Fibroblast of skin of back (primary cell): ENCODE measurements at places on chromosomes 2 and 18.

GRCh38 chr2:124018890-124019289, 6.2 kb upstream of the CNTNAP5 start:
- no peak for DNase-seq

GRCh38 chr18:35348001-35348400, 3.8 kb upstream of the ZNF24 start:
- no peak for DNase-seq

DNA sequence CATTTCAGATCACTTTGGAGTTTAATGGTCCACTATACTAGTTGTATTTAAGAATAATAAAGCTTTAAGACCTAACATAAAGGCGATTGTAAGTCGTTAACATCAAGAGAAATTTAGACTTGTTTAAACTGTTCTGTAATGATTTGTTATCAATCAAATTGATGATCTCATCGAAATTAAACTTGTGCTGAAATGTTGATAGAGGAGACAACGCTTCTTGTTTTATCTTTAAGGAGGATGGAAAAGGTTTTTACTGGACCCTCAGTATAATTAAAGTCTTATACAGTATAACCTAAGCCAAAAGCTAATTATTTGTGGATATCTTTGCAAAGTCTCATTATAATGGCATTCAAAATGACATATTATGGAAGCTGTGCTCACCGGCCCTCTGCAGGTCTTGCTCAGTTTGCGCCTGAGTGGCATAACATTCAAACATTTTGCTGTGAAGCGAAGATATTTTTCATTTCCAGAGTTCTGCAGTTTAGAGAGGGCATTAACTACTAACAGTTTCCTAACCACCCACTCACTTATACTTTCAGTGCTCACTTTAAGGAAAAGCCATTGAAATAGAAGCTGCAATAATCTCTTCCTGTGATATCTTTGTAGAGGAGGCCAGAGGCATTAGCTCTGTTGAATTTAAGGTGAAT, 1.4 kb upstream of the SERTAD2 start:
- DNase-seq = peak; percentile 45

DNA sequence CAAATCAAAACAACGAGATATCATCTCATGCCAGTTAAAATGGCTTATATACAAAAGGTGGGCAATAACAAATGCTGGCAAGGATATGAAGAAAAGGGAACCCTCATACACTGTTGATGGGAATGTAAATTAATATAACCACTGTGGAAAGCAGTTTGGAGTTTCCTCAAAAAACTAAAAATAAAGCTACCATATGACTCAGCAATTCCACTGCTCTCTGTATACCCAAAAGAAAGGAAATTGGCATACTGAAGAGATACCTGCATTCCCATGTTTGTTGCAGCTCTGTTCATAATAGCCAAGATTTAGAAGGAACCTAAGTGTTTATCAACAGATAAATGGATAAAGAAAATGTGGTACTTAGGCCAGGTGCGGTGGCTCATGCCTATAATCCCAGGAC, 124.8 kb downstream of the MSTN start:
- DNase-seq = no peak

GRCh38 chr18:59957957-59958356, 58.2 kb downstream of the PMAIP1 start:
- DNase-seq = peak; percentile 76

GRCh38 chr18:22604986-22605421, 187.3 kb upstream of the CTAGE1 start:
- DNase-seq = no peak

DNA sequence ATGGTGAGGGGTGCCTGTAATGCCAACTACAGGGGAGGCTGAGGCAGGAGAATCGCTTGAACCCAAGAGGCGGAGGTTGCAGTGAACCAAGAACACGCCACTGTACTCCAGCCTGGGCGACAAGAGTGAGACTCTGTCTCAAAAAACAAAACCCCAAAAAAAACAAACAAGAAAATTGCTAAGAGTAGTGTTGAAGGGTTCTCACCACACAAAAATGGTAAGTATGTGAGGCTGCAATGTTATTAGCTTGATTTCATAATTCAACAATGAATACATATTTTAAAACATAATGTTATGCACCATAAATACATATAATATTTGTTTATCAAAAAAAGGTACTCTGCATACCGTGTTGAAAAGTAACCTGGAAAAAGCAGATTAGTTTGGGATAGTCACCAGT, 45.8 kb downstream of the PSMG2 start:
- peak; percentile 68 for DNase-seq

DNA sequence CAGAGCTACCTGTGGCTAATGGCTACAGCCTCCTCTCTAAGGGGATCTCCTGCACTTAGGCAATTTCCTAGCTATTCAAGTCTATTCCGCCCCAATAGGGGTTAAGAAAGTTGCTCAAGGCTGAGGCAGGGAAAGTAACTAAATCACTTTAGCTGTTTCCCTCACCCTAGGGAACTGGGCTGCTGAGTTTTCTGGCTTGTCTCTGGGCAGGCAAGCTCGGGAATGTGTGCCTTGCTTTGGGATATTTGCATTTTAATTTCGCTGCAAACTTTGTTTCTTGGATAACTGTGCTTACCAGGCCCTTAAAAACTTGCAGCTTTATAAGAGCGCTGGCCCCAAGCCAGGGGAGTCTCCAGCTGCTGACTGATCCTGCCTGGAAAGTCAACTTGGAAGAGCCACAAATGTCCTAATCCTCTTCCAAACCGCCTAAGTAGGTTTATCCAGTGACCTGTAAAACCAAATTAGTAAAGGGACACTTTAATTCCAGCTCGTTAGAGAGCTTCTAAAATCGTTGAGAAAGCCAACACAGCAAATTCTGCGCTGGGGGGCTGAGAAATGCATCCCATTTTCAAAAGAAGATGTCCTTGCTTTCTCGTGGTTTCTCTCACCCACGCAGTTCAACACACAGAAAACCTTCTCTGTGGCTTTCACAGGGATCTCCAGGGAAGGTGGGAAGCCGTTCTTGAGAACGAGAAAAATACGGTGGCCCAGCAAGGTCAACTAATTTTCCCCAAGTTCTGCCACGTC, 59.5 kb upstream of the SP3 start:
- peak; percentile 72 for DNase-seq

GRCh38 chr18:52615943-52616342, 275.9 kb downstream of the DCC start:
- DNase-seq = no peak

GRCh38 chr2:45469314-45470099, 141.6 kb downstream of the SRBD1 start:
- DNase-seq = no peak

DNA sequence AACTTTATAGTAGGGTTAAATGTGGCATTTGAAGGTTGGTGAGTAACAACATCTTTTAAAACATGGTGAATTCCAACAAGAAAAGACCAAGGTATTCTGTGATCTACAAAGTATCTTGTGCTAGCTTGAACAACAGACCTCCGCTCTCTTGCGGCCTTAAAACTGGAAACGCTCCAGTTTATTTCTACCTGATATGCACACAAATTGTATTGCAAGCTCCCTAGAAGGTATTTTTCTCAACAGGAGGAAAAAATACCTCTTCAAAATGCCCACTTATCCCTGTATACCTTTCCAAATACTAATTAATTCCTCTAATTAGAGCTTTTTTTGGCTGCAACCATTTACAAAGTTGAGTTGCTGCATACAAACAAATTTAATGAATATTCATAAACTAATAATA, 69.5 kb downstream of the KCNH7 start:
- no peak for DNase-seq

DNA sequence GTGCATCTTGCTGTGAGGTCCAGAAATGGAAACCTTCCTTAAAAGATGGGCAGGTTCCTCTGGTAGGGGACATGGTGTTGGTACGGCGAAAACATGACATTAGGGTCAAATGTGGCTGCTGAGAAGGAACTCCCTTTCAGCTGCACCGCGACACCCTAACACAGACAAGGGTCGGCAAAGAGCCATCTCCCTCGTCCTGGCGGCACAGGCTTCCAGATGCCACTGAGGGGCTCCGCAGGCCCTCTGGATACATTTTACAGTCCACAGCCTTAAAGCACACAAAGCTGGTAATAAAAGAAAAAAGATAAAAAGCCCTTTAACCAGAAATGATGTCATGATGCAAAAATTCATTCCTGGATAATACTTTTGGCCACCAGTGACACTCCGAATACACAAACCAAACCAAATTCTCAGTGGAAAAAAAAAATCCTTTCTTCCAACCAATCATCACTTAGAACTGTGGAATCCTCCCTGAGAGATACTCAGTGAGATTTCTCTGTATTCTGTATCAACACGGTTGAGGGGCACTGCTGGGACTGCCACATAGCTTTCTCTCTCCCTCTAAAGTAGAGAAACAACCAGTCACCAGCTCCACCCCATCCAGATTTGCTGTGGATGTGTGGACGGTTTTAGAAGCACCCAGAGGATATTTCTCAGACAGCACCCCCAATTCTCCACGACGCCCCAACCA, 174.8 kb downstream of the HDAC4 start:
- peak; percentile 95 for DNase-seq

DNA sequence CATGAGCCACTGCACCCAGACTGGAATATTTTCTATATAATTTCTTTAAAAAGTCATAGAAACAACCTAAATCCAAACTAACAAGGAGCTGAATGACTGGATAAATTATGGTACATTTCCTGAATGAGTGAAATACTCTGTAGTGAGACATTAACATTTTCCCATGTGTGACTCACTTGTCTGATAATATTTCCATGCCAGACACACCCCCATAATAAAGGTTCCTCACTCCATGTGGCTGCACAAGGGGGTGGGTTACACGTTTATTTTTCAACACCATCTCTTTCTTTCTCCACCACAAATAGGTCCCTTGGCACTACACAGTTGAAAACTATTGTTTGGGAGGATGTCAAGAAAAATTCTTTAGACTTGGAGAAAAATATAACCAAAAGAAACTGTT, 266.3 kb upstream of the LYPD1 start:
- peak; percentile 70 for DNase-seq

GRCh38 chr2:54432251-54433015, 23.7 kb upstream of the SPTBN1 start:
- no peak for DNase-seq

DNA sequence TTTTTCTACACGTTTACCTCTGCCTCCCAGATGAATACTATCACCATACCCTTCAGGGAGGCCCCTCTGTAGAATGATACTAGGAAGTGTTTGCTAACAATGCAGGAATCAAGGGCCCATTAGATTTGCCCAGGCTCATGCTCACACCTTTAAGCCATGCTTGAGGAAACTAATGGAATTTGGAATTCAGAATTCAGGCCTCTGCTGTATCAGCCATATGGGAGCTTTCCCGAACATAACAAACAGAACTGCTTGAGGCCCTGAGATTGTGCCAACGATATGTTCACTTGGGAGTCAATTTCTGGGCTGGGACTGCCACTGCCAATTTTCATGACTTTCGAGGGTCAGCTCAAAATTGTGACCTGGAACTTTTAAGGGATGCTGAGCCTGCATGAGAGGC, 282.5 kb downstream of the CLIP4 start:
- no peak for DNase-seq

- no peak for DNase-seq
These were observed 785.2 kb upstream of the POU3F3 start for GRCh38 chr2:104068665-104069064.

DNA sequence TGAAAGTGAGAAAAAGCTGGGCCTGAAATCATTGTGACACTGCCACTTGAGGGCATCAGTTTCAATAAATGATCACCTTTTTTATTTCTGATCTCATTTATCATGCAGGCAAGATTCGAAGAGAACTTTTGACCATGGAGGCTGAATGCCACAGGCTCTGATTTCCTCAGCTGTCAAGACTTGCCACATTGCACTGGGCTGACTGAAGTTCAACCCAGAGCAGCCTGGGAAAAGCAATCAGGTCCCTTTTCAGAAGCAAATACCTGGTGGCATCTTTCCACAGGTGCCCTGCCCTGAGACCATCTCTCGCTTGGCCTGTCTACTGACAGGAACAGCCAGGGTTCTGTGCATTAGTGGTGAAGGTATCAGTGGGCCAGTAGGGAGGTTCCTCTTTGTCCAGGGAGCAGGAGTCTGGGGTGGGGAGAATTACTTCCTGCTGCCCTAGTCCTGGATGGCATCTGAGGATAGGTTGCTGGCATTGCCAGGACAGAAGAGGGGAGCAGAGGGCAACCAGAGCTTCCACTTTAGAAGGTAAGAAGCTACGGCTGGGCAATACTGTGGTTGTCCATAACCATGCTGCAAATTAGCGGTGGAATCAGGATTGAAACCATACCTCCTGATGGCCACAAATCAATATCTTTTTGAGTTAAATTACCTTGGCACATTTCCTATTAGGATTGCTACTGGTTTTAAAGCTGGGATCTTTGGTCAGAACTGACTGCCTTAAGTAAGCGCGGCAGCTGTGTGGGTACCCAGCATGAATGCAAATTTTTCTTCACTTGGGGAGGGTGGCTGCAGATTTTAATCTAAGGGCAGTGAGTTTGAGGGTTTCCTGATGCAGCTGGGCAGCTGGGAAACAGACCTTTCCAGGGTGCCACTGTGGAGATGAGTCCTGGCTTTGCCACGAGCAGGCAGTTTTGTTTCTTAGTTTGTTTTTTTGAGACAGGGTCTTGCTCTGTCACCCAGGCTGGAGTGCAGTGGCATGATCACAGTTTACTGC, 394.5 kb downstream of the ALK start:
- DNase-seq = no peak

GRCh38 chr2:124995185-124995912, 970.3 kb downstream of the CNTNAP5 start:
- DNase-seq = no peak

DNA sequence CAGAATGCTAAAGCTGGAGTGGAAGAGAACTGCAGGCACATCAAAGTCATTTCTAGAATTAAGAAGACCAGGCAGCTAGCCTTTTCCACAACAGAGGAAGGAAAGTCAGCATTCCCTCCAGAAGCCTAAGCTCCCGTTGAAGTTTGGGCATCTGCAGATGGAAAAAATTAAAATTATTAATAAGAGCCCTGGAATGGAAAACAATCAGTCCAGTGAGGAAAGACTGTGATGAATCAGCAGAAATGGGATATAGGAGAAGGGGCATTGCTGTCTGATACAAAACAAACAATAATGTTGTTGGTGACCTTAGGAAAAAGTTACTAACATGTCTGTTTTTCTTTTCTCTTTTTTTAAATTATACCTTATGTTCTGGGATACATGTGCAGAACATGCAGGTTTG, 450.7 kb upstream of the SLC14A2 start:
- peak; percentile 65 for DNase-seq

DNA sequence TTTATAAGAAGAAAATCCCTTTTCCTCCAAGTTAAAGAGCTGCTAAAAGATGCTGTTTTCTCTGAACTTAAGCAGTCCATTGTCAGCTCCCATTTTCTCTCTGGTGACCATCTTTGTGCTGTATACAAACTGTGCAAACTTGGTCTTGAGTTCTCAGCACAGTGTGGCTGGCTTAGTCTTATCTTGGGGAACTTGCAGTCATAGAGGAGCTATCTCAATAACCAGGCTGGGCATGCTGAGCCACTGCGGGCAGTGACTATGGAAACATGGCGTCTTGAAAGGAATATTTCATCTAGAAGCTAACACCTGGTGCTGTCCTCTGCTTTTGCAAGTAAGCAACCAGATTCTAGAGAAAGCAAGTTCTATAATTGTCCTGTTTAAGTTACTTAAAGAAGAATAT, 1334.4 kb upstream of the CELF4 start:
- DNase-seq = no peak
